ENCODE measurements at places on chromosomes 7 and 10. TPM values are rescaled to one million over a fixed set of nuclear protein-coding genes. Genes with fewer than 3 reads are reported as not detected.

Gene PLEKHS1
- total RNA-seq = 13.8 TPM

Gene KIAA1217
- 46.2 TPM for total RNA-seq

DNA sequence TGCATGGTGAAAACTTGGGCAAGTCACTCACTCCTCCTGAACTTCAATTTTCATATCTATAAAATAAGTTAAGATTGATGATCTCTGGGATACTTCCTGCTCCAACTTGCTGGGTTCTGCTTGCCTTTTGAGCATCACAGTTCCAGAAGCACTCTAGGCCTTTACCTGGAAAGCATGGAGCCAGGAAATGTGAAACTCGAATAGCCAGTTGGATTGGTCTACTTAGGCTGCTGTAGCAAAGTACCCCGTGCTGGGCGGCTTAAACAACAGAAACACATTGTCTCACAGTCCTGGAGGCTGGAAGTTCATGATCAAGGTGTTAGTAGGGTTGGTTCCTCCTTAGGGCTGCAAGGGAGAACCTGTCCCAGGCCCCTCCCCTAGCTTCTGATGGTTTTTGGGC, 64.5 kb downstream of the NAMPT start:
- no peak for DNase-seq

GRCh38 chr10:92800134-92800733, 48.1 kb upstream of the EXOC6 start:
- no peak for DNase-seq

DNA sequence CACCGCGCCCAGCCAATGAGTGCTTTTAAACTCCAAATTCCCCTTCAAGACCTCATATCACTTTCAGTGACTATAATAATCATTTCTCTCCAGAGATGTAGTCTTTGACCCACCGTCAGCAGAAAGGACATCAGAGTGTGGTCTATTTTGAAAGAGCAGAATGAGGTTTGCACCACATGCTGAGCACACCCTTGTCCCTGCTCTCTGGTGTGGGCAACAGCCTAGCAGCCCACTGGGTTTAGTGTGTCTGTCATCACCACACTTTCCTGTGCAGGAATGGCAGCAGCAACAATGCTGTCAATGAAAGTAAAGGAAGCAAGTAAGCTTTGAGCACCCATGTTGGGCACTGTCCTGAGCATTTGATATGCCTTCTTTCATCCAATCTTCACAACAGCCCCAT, 122.4 kb downstream of the PLXNA4 start:
- no peak for DNase-seq

Gene H2BK1
- total RNA-seq = not detected

GRCh38 chr7:6030988-6031387, at the start of gene ANKRD61:
Gene ANKRD61 (plus strand): TSS chr7:6031376. CDS start chr7:6031376, 0 bp downstream.
- no peak for DNase-seq

GRCh38 chr7:20577441-20578071, 37.9 kb upstream of the ABCB5 start:
- DNase-seq = no peak

- no peak for DNase-seq
Measured at GRCh38 chr10:113272511-113272910, 280.3 kb upstream of the HABP2 start.

DNA sequence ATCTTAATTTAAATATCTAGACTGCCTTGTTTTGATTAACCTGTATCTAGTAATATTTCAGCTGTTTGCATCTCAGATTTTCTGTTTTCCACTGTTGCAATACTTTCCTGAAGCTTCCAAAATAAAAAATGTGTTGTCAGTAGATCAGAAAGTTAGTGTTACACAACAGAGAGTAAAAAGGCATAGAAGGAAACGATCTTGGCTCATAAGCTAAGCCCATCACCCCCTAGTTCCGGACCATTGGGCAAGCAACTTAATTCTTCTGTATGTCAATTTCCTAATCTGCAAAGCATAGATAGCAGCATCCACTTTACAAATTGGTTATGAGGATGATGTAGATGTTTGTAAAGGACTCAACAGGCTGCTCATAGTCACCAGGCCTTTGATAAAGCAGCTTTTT, 4.4 kb downstream of the PON3 start:
- DNase-seq = no peak

DNA sequence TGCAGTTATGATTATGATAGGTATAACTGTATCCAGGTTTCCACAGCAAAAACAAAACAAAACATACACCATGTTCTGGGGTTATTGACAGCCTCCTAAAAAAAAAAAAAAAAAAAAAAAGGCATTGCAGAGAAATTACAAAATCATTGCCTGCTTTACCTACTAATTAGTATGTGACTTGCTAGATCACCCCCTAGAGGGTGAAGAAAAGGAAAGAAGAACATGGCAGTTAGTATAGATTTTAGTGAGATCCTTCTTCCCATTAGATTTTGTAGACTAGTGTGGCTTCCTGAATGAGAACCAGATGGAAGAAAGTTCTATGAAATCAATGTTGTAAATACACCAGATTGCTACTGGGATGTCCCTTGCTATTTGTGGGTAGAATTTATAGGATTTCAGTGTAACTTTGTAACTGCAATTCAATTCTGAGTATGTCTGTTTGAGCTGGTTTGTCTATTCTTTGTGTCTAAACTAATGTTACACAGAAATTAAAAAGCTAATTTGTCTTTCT, 24.0 kb upstream of the AGBL3 start:
- DNase-seq = no peak

Gene CRPPA
- total RNA-seq = 9.9 TPM

Measured in Calu3 (cell line).